ENCODE measurements at places on chromosomes 6 and 20.

GRCh38 chr6:98777762-98778161, 56.6 kb upstream of the POU3F2 start:
- DNase-seq: no peak

DNA sequence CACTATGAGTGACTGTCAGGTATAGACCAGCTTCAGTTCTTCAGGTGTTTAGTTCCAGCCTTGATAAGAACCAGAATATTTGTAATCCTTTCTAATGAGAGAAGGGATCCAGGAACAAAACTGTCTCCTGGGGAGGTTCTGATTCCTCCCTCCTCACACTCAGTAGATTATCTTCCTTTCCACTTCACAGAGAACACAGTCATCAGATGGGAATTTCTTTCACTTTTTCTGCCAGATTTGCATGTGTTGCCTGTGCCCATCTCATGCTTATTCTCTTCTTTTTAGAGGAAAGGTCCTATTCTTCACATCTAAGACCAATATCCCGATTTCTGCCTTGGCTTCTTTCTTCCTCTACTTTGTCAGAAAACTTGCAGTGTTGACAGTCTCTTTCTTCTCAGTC, 50.8 kb downstream of the CD109 start:
- DNase-seq: no peak

GRCh38 chr6:142881290-142881689, 63.7 kb downstream of the HIVEP2 start:
- no peak for DNase-seq

GRCh38 chr20:41889844-41890224, 271.7 kb upstream of the CHD6 start:
- DNase-seq: no peak

GRCh38 chr20:6718662-6719368, 48.7 kb upstream of the BMP2 start:
- no peak for DNase-seq

- no peak for DNase-seq
Measured at GRCh38 chr6:11613336-11613735, 75.8 kb downstream of the TMEM170B start.

- no peak for DNase-seq
Measured at GRCh38 chr6:30231067-30231466, 17.9 kb upstream of the TRIM26 start.

GRCh38 chr6:169454204-169454871, 200.7 kb upstream of the THBS2 start:
- no peak for DNase-seq

- no peak for DNase-seq
Measured at GRCh38 chr6:91569071-91569470, 982.2 kb upstream of the MAP3K7 start.

DNA sequence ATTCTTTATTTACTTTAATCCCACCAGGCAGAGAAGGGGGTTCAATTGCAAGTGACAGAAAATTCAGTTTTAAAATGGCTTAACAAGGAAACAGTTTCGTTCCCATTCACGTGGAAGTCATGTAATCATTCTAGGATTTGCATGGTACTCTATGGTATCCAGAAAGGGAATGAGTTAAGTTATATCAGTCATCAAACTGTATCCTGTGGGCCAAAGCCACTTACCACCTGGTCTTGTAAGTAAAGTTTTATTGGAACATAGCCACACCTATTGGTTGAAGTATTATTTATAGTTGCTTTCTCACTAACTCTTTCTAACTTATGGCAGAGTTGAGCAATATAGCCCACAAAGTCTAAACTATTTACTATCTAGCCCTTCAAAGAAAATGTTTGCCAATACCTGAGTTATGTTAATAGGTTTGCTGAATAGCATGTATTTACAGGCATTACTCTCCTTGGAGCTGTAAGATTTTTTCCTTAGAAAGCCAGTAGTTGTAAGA, 10.2 kb upstream of the MMS22L start:
- DNase-seq: no peak

- DNase-seq: no peak
Measured at GRCh38 chr6:41269166-41269565, 17.3 kb downstream of the TREM1 start.

DNA sequence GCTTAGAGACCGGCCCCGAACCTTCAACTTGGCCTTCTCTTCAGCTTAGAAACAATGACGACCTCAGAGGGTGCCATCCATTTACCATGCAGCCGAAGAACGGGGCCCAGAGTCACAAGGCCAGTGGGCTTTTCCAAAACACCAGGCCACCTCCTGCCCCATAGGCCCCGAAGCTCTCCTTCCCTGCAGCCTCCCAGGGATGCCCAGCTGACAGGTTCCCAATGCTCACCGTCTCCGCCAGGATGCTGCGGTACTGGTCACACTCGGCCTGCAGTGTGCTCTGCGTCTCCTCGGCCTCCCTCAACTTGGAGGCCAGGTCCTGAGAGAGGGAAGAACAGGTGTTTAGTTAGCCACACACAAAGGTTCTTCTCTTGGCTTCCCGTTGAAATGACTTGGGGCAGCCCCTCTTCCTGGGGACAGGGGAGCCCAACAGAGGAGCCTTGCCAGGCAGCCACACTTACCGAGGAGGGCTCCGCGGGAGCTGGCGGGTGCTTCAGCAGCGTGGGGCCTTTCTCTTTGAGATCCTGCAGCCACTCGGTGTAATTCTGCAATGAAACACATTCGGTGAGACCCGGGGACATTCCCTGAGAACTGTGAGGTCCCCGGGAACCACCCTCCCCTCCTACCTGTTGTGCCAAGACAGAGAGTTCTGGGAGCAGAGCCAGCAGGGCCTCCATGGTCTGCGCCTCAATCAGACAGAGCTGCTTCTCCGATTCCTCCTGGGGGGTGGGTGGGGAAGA, 51.5 kb downstream of the DSTN start:
- DNase-seq: no peak

DNA sequence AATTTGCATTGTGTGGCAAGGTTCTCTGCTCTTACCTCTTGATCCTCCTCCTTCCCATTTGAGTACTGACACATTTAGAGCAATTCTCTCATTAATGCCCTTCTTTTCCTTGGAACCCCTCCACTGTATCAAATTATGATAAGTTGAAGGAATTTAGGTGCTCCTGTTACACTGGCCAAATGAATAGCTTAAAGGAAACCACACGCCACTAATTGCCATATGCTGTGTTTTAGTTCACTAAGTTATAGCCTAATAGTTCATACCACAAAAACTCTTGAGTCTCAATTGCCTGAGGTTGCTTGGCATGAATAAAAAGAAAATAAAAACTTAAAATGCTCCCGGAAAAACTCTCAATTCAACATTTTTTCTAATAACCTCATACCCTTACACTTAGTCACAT, 1239.3 kb downstream of the EPHA7 start:
- no peak for DNase-seq

- no peak for DNase-seq
Measured at GRCh38 chr20:62603907-62604785, 38.2 kb upstream of the SLCO4A1 start.

GRCh38 chr6:167091805-167092107, 31.1 kb upstream of the CCR6 start:
- DNase-seq: no peak

- DNase-seq: no peak
Measured at GRCh38 chr20:59804871-59805665, 128.4 kb downstream of the SYCP2 start.

GRCh38 chr6:32223258-32224235, at the start of gene NOTCH4:
NOTCH4 (minus strand) TSS chr6:32224067; CDS start chr6:32223928, 139 bp downstream.
- no peak for DNase-seq

- DNase-seq: no peak
Measured at GRCh38 chr6:141394125-141394536, 738.6 kb upstream of the GJE1 start.

- DNase-seq: no peak
Measured at GRCh38 chr20:32943490-32944052, 60.7 kb downstream of the SUN5 start.

GRCh38 chr20:42587427-42587826, 602.3 kb downstream of the PTPRT start:
- no peak for DNase-seq

- no peak for DNase-seq
Measured at GRCh38 chr20:37480919-37481318, 40.1 kb upstream of the NNAT start.

GRCh38 chr20:53950031-53950430, 120.4 kb downstream of the BCAS1 start:
- DNase-seq: no peak

DNA sequence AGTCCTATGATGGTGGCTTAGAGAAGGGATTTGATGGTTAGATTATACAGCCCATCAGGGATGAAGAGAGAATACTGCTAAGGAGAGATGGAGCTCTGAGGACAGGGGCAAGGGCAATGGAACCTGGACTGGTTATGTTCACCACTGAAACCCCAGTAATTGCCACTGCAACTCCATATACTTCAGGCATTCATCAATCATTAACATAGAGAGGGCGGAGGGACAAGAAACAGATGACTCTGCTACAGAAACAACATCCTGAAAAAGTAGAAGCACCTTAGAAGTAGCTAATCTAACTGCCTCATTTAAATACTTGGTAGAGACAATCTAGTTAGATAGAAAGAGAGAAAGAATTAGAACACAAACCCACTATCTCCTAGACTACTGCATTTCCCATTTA, 89.8 kb downstream of the MDN1 start:
- DNase-seq: no peak

DNA sequence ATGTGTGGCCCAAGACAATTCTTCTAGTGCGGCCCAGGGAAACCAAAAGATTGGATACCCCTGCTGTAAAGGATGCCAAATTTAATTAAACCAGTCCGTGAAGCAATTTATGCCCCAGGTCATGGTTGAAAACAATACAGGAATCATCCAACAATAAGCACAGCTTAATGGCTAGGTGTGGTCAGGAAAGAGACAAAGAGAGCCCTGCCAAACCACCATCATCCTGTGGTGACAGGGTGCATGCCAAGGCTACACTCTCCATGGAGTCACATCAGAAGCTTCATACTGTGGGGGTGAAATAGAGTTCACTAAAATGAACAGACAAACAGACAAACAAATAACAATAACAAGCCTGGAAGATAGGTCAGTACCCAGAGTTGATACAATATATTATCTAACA, 62.7 kb downstream of the DZANK1 start:
- no peak for DNase-seq

GRCh38 chr6:21157186-21157929, 436.2 kb upstream of the SOX4 start:
- no peak for DNase-seq

DNA sequence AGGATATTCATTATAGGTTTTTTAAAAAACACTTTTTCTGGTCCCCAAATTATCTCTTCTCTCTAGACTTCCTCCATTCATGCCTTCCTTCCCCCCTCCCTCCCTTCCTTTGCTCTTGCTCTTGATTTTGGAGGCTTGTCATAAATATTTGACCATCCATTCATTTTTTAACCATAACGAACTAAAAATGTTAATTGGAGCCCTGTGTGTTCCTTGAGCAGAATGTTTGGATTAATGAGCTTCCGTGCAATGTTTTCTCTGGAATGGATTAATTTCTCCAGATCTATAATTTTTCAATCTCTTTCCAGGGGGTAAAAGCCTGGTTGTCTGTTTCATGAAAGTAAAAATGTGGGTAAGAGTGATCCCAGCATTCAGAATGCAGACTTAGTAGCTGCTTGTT, 155.5 kb downstream of the ESR1 start:
- no peak for DNase-seq

- DNase-seq: peak; percentile 7
Measured at GRCh38 chr6:45378334-45378926, 696 bp upstream of the SUPT3H start.

DNA sequence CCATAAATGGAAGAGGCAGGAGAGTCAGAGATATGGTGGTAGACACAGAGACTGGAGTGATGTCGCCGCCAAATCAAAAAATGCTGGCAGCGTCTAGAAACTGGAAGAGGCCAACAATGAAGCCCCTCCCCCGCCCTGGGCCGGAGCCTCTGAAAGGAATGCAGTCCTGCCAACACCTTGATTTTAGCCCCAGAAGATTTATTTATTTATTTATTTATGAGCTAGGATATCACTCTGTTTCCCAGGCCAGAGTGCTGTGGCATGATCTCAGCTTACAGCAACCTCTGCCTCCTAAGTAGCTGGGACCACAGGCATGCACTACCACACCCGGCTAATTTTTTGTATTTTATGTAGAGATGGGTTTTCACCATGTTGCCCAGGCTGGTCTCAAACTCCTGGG, 82.6 kb upstream of the CCDC167 start:
- no peak for DNase-seq

DNA sequence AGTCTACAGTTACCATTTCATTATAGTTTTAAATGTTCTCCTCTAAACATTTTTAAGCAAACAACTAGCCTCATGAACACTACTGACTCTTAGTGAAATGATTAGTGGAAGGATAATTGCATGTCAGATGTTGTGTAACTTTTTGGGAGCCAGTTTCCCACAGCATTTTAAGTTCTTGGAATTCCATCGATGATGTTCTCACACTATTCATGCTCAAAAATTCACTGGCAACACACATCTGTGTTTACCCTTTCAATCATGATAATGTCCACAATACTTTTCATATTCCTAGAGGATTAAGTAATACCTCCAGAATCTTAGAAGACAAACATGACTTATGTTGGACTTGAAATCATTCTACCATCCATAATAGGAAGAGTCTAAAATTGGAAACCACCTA, 678.1 kb upstream of the ID4 start:
- DNase-seq: no peak

DNA sequence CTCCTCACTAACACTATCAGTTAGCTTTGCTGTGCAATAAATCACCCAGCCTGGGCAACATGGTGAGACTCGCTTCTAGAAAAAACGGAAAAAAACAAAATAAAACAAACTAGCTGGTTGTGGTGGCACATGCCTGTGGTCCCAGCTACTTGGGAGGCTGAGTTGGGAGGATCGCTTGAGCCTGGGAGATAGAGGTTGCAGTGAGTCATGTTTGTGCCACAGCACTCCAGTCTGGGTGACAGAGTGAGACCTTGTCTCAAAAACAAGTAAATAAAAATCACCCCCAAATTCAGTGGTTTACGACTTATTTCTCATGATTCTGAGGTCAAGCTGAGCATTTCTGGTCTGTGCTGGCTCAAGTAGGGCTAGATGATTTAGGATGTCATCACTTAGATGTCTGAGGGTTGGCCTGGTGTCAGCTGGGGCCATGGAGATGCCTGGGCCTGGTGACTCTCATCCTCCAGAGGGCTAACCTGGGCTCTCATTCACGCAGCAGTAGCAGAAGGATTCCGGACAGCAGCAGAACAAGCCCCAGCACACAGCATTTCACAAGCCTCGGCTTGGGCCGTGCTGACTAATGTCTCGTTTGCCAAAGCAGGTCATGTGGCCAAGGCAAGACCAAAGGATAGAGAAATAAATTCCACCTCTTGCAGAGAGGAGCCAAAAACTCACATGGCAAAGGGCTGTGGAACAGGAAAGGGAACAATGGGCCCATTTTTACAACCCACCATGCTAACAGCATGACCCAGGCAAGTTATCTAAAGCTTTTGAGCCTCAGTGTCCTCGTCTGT, 32.5 kb downstream of the MGME1 start:
- DNase-seq: no peak

DNA sequence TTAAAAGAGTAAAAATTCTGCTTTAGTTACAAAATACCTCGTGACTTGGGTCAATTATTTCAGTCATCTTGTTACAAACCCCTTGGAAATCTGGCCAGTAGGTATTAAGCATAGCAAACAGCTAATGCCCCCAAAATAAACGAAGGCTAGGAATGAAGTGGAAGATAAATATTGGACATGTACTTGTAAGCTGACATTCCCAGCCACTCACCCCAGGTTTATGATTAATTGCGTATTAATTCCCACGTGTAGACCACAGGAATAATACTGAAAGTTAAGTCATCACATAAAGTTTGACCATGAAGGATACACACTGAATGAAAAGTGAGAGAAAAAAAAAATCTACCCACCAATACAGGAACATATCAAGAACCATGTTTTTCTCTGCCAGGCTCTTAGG, 936.5 kb upstream of the ADGRB3 start:
- no peak for DNase-seq

All from stimulated activated CD4-positive, alpha-beta T cell treated with anti-CD3 and anti-CD28 coated beads, Interleukin-12 subunit alpha, Interleukin-12 subunit beta, amount 100 ng/mL, for 24 hours (primary cell).